ENCODE measurements at places on chromosomes 16 and 17. TPM values are rescaled to one million over a fixed set of nuclear protein-coding genes. Genes with fewer than 3 reads are reported as not detected.

STX1B gene
- total RNA-seq: 2.6 TPM

ITGB3 gene
- 111 TPM for total RNA-seq

HOXB4 gene
- 10.3 TPM for total RNA-seq

MEIOC gene
- total RNA-seq: 0.35 TPM

TIMP2 gene
- total RNA-seq: 322 TPM

PSKH1 gene
- 36.7 TPM for total RNA-seq

KRTAP2-3 gene
- 1.8 TPM for total RNA-seq

BICDL2 gene
- total RNA-seq: not detected

ANKRD40 gene
- total RNA-seq: 37.7 TPM

CCL1 gene
- total RNA-seq: not detected

NACA2 gene
- total RNA-seq: not detected

C16orf96 gene
- not detected for total RNA-seq

KRT31 gene
- not detected for total RNA-seq

KRT27 gene
- total RNA-seq: not detected

CALB2 gene
- total RNA-seq: not detected

RNF222 gene
- not detected for total RNA-seq

KRTAP3-2 gene
- total RNA-seq: not detected

ADAM11 gene
- 0.23 TPM for total RNA-seq

TOB1 gene
- total RNA-seq: 10.8 TPM

MYH8 gene
- not detected for total RNA-seq

IGF2BP1 gene
- total RNA-seq: 21.9 TPM

SSTR5 gene
- total RNA-seq: not detected

OR1A1 gene
- not detected for total RNA-seq

MT1G gene
- not detected for total RNA-seq

PRAC2 gene
- not detected for total RNA-seq

NECAB2 gene
- total RNA-seq: not detected

ZNF19 gene
- 1.4 TPM for total RNA-seq

TM4SF5 gene
- total RNA-seq: not detected

MYH13 gene
- not detected for total RNA-seq

NOS2 gene
- total RNA-seq: 0.44 TPM
